Stimulated activated CD4-positive, alpha-beta T cell treated with anti-CD3 and anti-CD28 coated beads, Interleukin-1b, Interleukin-23, amount 100 ng/mL, for 4 hours (primary cell): ENCODE measurements at places on chromosomes 6 and 20.

DNA sequence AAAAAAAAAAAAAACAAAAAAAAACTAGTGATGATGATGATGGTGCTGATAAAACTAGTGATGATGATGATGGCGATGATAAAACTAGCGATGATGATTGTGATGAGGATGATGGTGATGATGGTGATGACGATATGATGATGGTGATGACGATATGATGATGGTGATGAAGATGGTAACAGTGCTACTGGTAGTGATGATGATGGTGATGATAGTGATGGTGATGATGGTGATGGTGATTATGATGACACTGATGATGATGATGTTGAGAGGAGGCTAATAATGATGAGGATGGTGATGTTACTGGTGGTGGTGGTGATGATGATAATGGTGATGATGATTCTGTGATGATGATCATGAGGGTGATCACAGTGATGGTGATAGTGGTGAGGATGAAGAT, 345.5 kb upstream of the CDH4 start:
- no peak for DNase-seq

- DNase-seq = no peak
Observed at GRCh38 chr20:56897318-56897957, 268.3 kb downstream of the TFAP2C start.

- DNase-seq = no peak
Observed at GRCh38 chr6:117538615-117539014, 56.1 kb downstream of the DCBLD1 start.

DNA sequence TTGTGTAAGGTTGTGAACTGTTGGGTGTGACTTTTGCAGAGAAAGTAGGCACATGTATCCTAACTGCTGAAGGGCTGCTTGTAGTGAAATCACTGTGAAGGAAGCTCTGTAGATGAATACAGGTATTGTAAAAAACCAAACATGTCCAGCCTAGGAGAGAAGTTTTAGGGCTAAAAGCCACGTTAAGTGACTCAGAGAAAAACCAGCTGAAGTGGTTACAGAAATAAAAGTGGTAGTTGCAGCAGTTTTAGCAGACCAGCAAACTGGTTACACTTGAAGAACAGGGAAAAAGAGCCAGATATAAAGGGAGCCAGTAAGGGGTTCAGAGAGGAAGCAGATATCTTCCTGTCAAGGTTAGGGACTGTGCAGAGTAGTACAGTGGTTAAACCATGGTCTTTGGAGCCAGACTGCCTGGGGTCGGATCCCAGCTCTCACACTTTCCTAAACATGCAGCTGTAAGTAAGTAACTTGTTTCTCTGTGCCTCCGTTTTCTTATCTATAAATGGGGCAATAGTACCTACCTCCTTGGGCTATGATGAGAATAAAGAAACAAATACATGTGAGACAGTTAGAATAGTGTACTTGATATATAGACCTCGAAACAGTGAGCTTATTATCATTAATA, 33.8 kb upstream of the RNF8 start:
- DNase-seq = no peak

DNA sequence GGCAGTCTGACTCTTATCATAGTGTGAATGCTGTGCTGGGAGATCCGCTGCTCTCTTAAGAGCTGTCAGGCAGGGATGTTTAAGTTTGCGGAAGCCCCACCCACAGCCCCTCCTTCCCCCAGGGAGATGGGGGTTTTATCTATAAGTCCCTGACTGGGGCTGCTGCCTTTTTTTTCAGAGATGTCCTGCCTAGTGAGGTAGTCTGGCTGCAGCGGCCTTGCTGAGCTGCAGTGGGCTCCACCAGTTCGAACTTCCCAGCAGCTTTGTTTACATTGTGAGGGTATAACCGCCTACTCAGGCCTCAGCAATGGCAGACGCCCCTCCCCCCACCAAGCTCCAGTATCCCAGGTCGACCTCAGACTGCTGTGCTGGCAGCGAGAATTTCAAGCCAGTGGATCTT, 75.7 kb upstream of the UST start:
- DNase-seq = no peak

DNA sequence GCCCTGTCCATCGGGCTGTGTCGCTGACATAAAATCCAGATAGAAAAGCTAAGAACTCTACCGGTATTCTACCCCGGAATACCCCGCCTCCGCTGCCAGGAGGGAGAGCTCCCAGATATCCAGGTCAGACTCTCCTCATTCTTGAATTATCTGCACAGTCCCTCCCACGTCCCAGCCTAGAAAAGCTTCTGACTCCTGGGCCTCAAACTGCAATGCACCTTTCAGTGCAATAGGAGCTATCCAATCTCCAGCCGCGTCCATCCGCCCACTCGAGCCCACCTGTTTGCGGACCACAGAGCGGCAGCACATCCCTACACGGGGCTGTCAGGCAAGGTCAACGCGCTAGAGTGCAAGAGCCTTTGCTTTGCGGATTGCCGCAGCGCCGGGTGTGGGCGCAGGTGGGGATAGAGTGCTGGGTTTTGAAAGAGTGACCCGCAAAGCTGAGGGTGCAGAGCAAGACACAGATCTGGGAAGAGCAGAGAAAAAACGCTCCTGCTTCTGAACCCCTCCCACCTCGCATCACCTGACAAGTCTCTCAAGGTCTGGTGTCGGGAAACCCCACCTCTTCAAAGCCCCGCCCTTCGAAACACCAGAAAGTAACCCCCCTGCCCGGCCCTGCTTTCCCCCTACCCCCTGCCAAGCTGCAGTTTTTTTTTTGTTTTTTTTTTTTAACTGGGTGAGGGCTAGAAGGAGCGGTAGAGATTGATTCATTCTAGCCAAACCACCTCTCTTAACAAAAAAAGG, 1.3 kb downstream of the TAPBP start:
- DNase-seq = peak; percentile 75

DNA sequence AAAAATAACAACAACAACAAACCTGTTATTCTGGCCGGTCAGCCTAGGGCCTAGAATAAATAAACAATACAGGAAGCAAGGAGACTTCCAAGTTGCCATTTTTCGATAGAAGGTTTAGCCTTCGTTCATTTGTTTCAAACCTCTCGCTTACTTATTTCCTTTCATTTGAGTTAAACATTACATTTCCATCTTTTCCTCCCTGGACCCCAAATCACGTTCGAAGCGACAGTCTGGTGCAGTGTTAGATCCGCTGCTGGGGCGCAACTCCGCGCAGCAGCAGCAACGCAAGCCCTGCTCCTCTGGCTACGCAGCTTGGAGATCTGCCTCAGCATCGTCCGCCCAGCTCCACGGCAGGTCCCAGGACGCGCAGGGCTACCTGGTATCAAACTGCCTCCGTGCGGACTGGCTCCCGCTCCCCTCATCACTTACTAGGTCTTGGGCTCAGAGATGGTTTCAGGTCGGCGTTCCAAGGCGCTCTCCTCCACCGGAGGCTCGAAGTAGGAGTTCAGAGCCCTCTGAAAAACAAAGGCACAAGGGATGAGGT, 530 bp downstream of the TDP2 start:
- no peak for DNase-seq

DNA sequence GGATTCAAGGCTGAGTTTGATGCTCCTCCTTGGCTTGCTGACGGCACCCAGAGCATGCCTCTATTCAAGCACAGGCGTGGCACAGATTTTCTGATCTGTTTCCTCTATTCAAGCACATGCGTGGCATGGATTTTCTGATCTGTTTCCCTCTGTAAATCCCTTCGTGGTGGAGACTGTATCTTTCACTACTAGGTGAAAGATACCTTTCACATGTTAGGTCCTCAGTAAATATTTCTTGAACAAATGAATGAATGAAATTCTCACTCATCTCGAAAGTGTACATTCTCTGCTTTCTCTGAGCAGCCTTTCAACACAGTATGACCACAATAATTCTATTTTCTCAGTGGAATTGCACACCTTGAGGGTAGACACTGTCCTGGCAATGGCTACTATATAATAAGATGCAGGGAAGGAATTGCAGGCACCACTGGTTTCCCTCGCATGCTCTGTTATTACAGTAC, 72.6 kb upstream of the F13A1 start:
- DNase-seq = no peak

DNA sequence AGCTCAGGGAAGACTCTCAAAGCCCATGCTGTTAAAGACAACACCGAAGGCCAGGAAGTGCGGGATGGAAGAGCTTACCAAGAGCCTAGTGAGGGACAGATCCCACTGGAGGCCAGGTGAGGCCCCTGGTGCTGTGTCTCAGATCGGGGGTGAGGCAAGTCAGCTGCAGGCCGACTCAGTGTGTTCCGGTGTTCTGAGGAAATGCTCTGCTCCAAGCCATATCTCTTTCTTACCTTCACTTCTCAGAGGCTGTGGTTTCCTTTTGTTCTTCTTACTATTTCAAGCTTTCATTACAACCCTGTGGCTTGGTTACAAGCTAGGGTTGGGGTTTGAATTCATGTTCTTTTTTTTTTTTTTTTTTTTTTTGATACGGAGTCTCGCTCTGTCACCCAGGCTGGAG, 114.3 kb upstream of the ZFP64 start:
- DNase-seq = peak; percentile 12

- DNase-seq = no peak
Observed at GRCh38 chr6:5667737-5668136, 339.0 kb downstream of the NRN1 start.

DNA sequence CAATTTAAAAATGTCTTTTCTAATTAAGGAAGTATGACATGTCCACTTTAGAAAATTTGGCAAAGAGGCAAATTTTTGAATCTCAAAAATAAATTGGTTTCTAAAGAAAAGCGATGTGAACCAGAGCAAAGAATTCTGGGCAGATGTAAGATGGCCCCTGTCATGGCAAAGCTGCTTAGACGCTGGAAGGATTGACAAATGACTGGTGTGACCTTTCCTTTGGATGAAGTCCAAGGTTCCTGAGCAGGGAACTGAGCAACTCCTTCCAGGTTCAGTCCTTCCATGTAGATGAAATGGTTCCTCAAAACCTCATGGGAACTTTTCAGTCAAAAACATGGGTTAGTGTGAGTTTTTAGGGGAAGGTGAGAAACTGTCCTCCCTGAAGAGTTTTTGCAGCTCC, 25.1 kb downstream of the BRPF3 start:
- DNase-seq = no peak

GRCh38 chr6:39852324-39852723, 60.1 kb downstream of the DAAM2 start:
- DNase-seq = no peak

DNA sequence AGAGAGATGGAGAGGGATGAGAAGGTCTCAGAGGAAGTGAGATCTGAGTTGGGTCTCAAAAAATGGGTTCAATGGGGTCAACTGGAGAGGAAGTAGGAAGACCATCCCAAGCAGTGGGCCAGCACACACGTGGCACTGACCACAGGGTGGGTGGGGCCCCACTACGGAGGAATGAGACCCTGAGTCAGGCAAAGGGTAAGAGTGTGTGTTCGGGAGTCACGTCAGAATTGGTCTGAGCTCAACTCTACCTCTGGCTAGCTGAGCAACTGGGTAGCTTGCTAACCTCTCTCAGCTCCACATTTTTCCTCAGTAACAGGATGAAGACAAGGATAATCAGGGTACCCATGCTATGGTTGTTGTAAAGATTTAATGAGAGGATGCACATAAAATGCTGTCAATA, 79.0 kb downstream of the TRERF1 start:
- DNase-seq = no peak

DNA sequence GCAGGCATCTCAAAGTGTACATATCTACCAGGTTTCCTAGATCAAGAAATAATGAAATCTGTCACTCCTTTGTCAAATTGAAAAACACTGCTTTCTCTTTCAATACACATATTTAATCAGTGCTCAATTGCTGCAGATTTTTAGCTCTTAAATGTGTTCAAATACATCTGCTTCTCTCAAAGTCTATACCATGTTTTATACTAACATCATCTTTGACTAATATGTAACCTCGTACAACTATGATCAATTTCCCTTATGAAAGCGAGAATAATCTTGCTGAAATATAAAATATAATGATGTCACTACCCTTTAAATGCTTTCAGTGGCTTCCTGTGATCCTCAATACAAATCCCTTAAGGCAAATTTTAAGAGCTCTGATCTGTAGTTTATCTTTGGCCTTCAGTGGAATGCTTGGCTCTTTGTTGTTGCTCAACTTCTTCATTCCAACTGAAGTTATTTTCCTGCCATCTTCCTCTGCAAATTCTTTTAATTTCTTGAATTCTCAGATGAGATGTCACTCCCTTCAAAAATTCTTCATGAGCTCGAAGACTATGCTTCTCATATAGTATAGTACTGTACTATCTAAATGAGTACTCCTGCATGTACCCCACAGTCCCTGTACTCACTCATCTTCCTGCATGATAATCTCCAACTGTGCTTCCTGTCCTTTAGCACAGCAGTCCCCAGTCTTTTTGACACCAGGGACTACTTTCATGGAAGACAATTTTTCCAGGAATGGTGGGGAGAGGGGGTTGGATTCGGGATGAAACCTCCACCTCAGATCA, 545.1 kb upstream of the GJE1 start:
- DNase-seq = no peak

GRCh38 chr6:155106456-155107115, 111.5 kb downstream of the TIAM2 start:
- DNase-seq = no peak

GRCh38 chr6:121161886-121162285, 172.4 kb downstream of the TBC1D32 start:
- DNase-seq = no peak

GRCh38 chr6:33902457-33902853, 98.7 kb upstream of the MLN start:
- no peak for DNase-seq

GRCh38 chr20:43914311-43915210, at the start of gene TOX2:
Gene TOX2, plus strand, starts transcription at chr20:43914852. Its CDS starts 40 bp downstream, at chr20:43914892.
- peak; percentile 54 for DNase-seq

GRCh38 chr6:84515067-84515466, 249.3 kb downstream of the TBX18 start:
- DNase-seq = no peak

DNA sequence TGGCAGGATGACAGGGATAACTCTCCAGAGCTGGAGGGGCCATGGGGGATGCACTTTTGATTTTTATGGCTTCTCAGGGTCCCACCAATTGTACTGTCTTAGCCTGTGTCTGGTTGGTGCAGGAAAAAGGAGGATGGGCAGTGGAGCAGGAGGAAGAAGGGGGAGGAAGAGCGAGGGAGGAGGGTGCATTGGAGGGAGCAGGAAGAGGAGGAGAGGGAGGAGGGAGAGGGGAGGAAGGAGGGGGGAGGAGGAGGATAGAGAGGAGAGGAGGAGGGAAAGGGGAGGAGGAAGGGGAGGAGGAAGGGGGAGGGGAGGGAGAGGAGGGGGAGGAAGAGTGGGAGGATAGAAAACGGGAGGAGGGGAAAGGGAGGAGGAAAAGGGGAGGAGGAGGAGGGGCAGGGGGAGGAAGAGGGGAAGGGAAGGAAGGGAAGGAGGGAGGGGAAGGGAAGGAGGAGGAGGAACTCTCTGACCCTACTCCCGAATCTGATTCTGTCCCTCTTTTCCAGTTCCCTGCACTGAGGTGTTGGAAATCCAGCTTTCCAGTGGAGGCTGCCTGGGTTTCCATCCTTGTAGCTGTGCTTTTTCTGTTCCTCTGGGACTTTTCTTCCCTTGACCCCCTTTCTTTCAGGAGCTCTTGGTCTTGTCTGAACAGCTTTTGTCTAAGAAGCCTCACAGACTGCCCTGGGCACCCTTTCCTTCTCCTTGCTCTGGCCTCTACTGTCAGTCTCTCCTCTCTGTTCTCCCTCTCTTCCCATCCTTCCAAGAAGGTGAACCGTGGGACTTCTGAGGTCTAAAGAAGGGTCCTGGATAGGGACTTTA, 149.4 kb downstream of the DHX35 start:
- DNase-seq = no peak
